ENCODE measurements at places on chromosomes 5 and 9.

- DNase-seq = no peak
Observed at GRCh38 chr9:115115924-115116323, 2.0 kb downstream of the TNC start.

DNA sequence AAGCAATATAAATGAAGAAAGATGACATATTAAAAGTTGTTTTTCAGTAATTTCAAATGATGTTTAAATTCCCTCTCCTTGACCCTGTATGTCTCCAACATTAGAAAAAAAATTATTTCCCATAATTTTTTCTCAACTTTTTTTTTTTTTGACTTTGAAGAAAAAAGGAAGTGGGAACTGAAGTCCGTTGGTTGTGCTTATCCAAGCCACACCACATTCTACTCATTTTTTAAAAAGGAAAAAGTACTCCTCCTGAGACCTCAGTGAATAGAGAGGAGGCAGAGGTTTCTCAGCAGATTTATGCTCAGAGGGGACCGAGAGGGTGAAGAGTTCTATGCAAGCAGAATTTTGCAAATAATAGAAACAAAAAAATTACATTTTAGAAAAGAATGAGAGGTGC, 123.3 kb downstream of the PCSK5 start:
- DNase-seq = no peak

- no peak for DNase-seq
Observed at GRCh38 chr9:114432323-114433067, 44.7 kb upstream of the AKNA start.

- DNase-seq = no peak
Observed at GRCh38 chr5:29203049-29203448, 1990.4 kb upstream of the CDH6 start.

DNA sequence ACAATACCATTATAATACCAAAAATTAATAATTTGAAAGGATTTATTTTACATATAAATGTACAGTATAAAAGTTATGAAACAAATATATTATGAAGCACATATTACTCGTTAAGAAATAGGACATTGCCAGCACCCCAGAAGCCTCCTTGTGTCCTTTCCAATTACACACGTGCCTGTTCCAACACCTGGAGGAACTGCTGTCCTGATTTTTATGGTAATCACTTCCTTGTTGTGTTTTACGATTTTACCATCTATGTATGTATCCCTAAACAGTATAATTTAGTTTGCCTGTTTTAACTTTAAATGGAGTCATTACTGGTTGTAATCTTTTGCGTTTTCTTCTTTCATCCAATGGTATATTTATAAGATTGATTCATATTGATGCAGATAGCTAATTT, 105.0 kb downstream of the CDC42SE2 start:
- DNase-seq = no peak

DNA sequence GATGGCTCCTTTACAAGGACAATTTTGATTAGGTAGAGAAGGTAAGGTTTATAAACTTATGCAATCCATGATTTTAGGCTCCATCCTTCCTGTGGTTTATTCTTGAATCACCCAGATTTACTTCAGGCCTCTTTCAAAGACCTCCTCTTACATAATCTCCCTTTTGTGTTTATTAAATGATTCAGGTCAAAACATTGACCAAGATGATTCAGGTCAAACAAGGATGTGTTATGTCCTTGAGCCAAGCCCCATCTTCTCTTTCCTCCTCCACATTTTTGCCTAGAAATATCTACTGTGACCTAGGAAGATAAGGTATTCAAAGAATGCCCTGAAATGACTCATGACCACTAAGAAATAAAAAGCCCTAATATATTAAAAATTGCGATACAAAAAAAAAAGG, 31.8 kb upstream of the TLR4 start:
- no peak for DNase-seq

GRCh38 chr9:106929471-106930177, 66.7 kb downstream of the ZNF462 start:
- no peak for DNase-seq
